Ascending aorta (tissue), 2 donors: ENCODE measurements at places on chromosomes 16 and 17. TPM values are rescaled to one million over a fixed set of nuclear protein-coding genes. Genes with fewer than 3 reads are reported as not detected.

DNA sequence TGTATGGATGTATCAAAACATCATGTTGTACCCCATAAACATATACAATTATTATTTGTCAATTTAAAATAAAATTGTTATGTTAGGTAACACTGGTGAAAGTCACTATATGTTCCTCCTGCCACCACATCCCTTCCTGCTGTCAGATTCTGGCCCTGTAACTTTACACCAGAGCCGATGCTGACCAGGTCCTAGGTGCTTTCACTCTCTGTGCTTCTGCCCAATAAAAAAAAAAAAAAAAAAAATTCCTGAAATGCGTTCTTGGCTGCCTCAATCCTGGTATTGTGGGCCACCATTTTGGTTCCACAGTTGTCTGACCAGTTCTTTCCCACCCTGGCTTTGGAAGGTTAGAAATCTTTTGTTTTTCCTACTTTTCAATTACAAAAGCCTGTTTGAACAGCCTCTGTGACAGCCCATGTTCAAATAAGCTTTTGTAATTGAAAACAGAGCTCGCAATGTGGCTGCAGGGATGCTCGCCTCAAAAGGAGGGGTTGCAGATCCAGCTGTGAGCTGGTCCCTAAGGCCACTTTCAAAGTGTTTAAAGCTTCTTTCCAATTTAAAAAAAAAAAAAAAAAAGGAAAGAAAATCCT lies 831.0 kb upstream of the EEF2KMT start:
- H3K36me3 ChIP-seq = no peaks in the 10 kb centered on the region
- DNase-seq = no peak
- H3K27me3 ChIP-seq = no peaks in the 10 kb centered on the region
- H3K4me3 ChIP-seq = no peak overlapping the region
- no peak overlapping the region for H3K27ac ChIP-seq
- no peaks in the 10 kb centered on the region for H3K4me1 ChIP-seq

Gene MEIOB
- total RNA-seq = not detected

GRCh38 chr17:2033153-2033552 lies 3.2 kb downstream of the DPH1 start:
- peaks cover 23% of the 10 kb centered on the region for H3K36me3 ChIP-seq
- no peak overlapping the region for H3K27ac ChIP-seq
- no peaks in the 10 kb centered on the region for H3K27me3 ChIP-seq
- H3K4me1 ChIP-seq = peaks cover 7% of the 10 kb centered on the region
- no peak for DNase-seq

Gene NPTX1
- not detected for total RNA-seq

GRCh38 chr16:73547552-73548403 lies 499.9 kb upstream of the ZFHX3 start:
- no peaks in the 10 kb centered on the region for H3K27me3 ChIP-seq
- DNase-seq = no peak
- no peak overlapping the region for H3K4me3 ChIP-seq
- peaks cover 2% of the 10 kb centered on the region for H3K4me1 ChIP-seq

Gene CTNS
- 16.7 TPM for total RNA-seq
